Nucleus accumbens (tissue), 56 donors: ENCODE measurements at places on chromosomes 12 and 14.
A peak's percentile ranks its signal among the peaks of the same experiment; 100 is the strongest.

GRCh38 chr12:54054742-54055194 lies 1.1 kb downstream of the HOXC4 start:
- no peak for DNase-seq

- no peak for DNase-seq
Measured at GRCh38 chr12:76108356-76108755, 23.9 kb upstream of the NAP1L1 start.

GRCh38 chr14:103699901-103700752 lies 15.1 kb downstream of the XRCC3 start:
- peak; percentile 53 for DNase-seq

DNA sequence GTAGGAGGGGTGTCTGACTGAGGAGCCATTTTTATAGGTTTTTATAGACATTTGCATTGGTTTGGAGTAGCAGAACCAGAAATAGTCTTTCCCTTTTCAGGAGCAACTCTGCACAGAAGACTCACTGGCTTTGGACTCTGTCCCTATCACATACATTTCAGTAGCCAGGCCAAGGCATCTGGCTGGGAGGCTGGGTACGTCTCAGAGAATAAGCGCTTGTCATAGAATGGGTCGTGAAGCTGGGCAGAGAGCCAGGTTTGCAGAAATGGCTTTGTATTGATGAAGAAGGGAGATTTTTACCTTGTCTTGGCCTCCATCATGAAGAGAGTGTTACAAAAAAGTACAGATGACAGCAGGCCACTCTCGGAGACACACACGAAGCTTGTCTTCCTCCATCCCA lies 98.6 kb downstream of the CACNA1C start:
- no peak for DNase-seq

GRCh38 chr12:94687891-94688290 lies 37.5 kb upstream of the TMCC3 start:
- DNase-seq, result no peak

GRCh38 chr12:108667349-108667748 lies 33.7 kb upstream of the SELPLG start:
- DNase-seq, result no peak

DNA sequence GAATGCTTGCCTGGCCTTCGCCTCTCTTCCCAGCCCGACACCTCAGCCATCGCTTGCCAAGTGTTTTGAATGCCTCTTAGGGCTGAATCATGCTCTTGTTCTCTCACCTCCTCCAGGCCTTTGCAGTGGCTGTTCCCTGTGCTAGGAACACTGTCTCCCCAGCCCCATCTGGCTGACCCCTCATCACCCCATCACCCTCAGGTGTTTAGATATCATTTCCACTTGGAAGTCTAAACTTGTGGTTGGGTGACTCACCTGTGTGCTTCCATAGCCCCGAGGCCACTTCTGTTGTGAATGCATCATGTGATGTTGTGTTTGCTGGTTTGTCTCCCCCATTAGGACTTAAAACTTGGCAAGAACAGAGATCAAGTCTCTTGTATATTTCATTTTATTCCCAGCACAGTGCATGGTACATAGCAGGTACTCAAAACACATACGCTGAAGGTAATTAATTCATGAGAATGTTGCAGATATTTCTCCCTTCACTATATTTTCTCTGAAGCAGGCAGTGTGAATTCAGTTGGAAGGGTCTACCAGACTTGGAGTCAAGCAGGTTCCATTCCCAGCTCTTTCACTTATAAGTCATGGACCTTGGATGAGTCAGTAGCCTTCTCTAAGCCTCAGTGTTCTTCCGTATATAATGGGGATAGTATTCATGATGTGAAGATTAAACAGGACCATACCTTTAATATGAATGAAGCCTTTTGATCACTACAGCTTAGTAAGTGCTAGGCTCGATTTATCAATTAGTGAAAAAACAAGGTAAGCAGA lies 67.8 kb downstream of the HRK start:
- DNase-seq, result no peak

- DNase-seq, result no peak
Measured at GRCh38 chr12:131745706-131746105, 34.8 kb downstream of the SFSWAP start.

DNA sequence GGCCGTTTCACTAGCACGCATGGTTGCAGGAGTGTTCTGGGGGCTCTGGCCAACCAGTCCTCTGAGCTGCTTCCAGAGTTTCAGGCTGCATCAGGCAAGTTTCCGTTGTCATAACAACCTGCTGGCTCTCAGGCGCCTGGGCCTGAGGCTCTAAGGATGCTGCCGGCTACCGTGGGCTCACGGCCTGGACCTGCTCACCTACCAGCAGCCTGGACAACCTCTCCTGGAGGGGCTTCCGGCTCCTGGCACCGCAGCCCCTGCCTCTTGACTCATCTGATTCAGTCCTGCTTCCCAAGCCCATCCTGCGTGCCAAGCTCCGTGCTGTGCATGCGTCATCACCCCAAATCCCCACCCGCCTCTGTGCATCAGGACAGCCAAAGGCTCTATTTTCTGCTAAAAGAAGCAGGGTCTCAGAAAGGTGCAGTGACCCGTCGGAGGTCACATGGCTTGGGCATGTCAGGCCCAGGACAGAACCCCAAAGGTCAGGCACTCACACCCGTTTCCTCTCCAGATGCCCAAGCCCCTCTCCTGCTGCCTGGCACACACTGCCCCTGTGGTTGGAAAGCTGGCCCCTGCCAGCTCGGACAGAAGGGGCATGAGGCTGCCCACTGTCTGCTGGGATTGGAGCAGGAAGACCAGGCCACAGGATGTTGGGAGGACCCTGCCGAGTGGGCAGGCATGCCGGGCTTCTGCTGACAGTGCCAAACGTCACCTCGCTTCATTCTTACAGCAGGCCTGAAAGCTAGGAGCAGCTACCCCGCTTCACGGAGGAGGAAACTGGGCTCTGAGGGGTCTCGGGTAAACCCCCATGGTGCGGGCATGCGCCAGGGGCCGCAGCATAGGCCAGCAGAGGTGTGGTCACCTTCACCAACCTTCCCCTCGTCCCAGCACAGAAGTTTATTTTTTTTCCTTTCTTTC lies 5.7 kb downstream of the BEGAIN start:
- DNase-seq, result no peak

GRCh38 chr12:58918469-58918844 lies 1.8 kb downstream of the LRIG3 start:
- DNase-seq, result no peak

- no peak for DNase-seq
Measured at GRCh38 chr12:124780752-124781685, 82.6 kb downstream of the SCARB1 start.

- DNase-seq, result no peak
Measured at GRCh38 chr12:79871621-79872020, 63.3 kb downstream of the PPP1R12A start.

DNA sequence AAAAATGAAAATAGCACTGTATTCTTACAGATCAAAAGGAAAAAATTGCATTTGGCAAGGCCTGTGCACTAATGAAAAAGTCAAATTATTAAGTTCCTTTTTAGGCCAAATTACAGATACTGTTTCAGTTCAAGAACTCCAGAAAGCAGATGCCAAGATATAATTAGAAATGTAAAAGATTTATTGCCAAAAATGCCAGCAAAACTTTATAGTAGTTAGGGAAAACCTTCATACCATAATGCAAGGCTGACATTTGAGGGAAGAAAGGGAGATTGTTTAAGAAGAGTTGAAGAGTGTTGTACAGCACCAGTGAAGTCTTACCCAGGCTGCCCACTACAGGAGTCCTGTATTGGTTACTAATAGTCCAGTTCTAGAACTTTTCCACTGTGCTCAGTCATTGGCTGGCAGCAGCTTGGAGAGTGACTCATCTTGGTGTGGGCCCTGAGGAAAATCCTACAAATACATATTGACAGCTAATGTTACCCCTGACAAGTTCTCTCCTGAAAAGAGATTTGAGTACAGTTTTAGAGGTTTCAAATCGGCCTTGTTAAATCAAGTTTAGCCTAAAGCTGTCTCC lies 600.4 kb downstream of the C12orf50 start:
- no peak for DNase-seq

DNA sequence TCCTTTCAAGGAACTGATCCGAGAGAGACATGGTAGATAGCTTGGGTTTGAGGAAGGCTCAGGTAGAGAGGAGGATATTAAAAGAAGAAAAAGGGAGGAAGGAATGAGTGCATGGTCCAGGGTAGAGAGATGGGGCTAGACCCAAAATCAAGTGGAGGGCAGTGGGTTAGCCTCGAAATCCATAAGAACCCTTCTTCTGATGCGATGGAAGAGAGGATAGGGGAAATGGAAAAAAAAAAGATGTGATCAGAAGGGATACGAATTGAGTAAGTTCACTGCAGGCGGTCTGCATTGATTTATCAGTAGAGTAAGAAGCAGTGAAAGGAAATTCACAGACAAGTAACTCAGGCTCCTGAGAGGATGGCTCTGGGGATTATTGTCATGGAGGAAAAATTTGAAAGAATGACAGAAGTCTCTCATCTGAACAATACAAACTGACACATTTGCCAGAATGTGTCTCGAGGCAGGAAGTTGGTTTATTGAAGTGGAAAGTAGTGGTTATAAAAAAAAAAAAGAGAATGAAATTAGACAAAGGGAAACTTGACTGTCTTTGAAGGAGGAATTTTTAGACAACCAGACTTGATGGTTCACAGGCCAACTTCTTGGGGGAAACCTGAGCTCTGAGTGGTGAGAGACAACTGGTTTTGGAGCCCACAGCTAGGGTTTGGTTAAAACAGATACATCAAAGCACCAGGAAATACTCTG lies 10.2 kb downstream of the PPFIBP1 start:
- DNase-seq, result no peak

DNA sequence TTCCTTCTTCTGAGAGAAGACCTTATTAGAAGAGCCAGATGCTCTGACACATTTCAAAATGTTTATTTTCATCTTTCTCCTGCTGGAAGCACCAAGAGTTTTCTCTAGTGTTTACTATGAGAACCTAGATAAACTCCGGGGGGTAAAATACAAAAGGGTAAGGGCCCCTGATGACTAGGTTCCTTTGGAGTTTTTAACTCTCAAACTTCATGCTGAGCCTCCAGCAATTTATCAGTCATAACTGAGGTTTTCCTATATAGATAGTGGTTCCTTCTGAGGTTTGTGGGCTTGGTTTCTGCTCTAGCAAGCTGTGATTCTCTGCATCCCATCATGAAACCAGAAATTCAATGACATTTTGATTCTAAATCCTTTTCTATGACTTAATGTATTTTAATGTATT lies 210.9 kb downstream of the LRFN5 start:
- no peak for DNase-seq

DNA sequence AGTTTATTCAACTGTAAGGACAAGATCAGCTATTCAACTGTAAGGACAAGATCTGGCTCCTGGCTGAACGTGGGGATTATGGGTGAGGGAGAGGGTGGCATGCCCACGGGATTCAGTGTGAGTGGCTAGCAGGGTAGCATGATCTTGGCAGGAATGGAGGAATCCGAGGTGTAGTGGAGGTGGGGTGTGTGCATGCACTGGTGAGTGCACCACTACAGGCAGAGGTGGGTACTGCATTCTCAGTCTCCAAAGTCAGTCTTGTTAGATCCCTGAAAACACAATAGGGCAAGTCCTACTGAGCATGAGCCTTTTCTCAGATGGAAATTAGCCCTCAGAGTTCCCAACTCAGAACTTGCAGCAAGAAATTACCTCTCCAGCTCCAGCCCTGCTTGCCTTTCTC lies 32.2 kb upstream of the DCD start:
- DNase-seq, result no peak

GRCh38 chr12:105076098-105076497 lies 8.2 kb downstream of the ALDH1L2 start:
- no peak for DNase-seq

GRCh38 chr14:81940651-81941050 lies 407.0 kb upstream of the SEL1L start:
- DNase-seq, result no peak
